ENCODE measurements at places on chromosomes 5 and 9.

DNA sequence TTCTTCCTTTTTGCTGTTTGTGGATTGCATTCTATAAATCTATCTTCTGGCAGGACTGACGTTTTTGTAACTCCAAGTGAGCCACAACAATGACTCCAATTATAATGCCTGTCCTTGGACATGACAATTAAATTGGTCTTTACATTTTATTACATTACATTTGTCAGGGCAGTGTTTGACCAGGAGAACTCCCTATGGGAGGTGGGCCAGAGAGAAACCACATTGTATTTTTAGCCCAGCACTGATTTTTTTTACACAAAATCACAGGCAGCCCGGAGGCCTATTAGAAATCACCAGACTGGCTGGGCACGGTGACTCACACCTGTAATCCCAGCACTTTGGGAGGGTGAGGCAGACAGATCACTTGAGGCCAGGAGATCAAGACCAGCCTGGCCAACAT lies 99.1 kb upstream of the SMC5 start:
- DNase-seq: no peak

- no peak for DNase-seq
Measured at GRCh38 chr5:40675396-40676133, 4.2 kb upstream of the PTGER4 start.

GRCh38 chr5:53827211-53827651 lies 266.8 kb downstream of the NDUFS4 start:
- no peak for DNase-seq

DNA sequence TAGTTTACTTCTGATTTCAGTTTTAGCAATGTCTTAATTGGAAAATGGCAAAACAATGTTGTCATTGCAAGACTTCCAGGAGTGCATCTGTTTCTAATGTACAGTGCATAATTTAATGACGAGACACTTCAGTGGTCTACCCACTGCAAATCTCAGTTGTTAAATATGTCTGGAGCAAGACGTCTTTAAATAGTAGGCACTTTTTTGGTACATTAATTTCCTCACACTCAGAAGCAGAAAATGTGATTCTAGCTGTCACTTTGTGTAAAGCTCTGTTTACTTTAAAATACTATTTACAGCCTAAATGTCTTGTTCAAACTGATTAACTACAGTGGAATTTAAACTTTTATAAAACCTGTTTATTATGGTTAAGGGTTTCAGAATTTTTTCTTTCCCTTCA lies 815.5 kb downstream of the TLE1 start:
- no peak for DNase-seq

GRCh38 chr9:115306865-115307264 lies 188.9 kb upstream of the TNC start:
- no peak for DNase-seq

DNA sequence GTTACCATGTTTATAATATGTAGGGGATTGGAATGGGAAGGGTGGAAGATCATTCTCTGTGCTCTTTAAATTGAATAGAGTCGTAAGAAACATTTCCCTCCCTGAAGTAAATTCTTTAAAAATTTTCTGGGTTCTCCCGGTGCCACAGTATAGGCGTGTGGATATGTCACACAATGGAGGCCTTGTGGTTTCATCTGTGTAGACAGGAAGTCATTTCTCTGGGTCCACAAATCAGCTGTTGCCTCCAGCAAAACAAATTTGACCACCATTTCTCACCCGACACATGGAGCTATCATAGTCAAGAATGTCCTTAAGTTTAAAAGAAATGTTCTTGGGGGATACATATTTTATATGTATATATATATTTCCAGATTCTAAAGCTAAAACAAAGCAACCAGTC lies 17.4 kb downstream of the CEP78 start:
- DNase-seq: no peak

DNA sequence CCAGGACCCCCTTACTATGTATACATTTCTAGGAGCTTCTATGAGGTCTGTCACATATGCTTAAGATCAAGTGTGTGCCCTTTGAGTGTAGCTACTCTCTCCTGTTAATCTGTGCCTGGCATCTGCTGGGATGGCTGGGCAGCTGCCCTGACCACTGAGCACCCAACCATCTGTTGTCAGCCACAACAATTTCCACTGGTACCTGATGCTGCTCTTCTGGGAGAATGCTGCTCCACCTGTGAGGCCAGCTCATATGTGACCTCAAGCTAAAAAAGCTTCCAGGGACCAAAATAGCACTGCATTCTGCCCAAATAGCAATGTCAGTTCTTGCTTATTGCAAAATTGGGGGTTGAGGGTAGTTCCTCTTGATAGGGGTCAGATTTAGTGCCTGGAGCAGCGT lies 595.6 kb downstream of the RAB3C start:
- DNase-seq: no peak

DNA sequence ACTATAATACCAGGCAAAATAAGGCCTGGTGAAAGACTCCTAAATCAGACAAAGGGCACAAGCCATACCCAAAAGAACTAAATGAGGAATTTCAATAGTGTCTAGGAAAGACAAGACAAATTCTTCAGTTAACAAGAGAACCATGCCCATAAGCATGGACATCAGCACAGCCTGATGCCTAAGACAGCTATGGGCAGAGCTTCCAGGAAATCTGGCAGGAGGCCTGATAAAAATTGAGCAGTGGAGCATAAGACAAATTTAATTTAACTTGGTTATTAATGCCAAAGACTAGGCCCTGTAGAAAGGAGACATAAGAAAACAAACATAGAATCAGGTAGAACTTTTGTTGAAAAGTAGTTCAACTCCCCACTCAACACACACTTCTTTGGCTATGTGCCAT lies 17.3 kb downstream of the KLHL3 start:
- DNase-seq: no peak

GRCh38 chr5:107265193-107265592 lies 405.5 kb downstream of the EFNA5 start:
- DNase-seq: no peak

DNA sequence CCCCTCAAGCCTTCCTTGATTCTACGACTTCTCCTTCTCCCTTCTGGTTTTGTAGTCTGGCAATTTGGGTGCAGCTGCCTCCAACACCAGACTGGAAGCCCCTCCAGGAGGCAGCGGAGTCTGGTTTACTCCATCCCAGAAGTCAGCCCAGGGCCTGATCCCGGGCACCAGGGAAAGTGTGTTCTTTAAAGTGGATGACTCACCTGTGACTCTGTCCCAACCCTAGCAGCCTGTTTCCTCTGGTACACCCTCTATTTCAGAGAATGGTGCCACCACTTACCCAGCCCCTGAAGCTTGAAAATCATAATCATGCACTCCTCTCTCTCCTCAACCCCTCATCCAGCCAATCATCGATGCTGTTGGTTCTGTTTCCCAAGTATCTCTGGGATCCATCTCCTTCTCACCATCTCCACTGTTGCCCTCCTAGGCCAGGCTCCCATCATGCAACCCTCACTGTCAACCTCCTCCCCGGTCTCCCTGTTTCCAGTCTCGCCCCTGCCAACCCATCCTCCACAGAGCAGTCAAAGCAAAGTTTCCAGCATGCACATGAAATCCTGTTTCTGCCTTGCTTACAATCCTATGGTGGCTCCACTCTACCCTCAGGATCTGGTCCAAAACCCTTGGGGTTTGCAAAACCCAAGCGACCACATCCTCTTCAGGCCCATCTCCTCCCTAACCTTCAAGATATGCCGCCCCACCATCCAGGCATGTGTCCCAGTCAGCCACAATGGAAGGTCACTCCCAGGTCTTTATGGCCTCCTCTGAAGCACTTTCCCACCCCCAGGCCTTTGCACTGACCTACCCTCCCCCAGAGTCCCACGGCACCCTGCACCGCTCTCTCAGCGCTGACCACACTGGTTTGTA lies 10.5 kb downstream of the LHX6 start:
- DNase-seq: no peak

DNA sequence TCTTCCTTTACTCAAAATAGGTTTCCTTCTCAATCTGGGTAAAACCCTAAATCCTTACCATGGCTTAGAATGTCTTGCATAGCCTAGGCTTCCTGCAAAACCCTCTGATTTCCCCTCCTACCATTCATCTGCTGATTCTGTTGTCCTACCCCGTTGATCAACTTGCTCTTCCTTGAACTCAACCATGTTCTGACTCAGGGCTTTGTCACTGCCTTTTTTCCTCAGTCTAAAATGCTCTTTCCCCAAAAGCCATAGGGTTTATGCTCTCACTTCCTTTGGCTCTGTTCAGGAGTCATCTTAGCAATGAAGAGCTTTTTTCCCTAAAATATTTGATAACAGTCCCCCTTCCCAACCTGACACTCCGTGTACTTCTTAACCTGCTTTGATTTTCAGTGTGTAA lies 79.4 kb upstream of the IZUMO3 start:
- DNase-seq: no peak

DNA sequence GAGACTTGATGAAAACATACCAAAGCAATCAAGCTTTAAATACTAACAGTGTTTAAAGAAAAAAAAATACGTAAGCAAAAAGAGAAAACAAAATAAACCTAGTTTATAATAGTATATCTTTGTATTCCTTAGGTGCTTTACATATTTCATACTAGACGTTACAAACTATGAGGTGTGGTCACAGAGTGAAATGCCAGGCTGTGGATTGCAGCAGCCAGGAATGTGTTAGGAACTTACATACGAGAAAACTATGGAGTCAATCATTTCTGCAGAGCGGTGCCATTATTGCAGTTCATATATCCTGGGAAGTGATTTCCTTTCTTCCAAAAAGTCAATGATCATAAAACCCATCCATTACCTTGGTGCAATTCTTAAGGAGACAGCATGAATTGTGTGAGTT lies 443.6 kb upstream of the GRAMD2B start:
- no peak for DNase-seq

DNA sequence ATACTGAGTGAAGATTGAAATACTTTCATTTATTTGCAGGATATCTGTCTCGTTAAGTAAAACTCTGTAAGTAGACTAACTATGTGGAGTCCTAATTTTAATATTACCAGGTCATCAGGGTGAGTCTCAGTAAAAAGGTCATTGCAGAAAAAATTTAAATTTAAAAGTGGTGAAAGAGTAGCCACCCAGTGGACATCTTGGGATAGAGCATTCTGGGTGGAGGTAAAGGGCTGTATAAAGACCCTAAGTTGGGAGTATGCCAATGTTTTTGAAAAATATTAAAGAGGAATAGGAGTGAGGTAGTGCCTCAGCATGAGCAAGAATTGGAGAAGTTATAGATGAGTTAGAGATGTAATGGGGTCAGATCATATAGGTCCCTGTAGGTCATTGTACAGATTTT lies 145.5 kb downstream of the HMHB1 start:
- DNase-seq: no peak

GRCh38 chr9:23615569-23615968 lies 210.5 kb downstream of the ELAVL2 start:
- no peak for DNase-seq

DNA sequence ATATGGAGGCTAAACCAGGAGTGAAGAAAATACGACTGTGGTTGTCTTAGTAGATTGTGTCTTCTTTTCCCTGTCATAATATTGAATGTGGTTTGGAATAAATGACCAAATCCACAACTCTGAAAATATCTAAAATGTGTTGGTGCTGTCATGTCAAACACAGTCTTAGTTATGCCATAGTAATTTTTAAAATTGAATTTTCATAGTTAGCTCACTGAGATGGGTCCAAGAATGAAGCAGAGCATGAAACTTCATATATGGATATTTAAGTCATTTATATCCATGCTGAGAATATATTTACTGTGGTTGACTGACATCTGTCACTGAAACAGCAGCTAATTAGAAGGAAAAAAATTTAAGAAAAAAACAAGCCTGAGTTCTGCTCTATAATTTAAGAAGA lies 260.4 kb upstream of the ATP10B start:
- no peak for DNase-seq

GRCh38 chr9:3689555-3689954 lies 163.8 kb upstream of the RFX3 start:
- no peak for DNase-seq

- no peak for DNase-seq
Measured at GRCh38 chr9:32554107-32554506, 1.7 kb upstream of the TOPORS start.

DNA sequence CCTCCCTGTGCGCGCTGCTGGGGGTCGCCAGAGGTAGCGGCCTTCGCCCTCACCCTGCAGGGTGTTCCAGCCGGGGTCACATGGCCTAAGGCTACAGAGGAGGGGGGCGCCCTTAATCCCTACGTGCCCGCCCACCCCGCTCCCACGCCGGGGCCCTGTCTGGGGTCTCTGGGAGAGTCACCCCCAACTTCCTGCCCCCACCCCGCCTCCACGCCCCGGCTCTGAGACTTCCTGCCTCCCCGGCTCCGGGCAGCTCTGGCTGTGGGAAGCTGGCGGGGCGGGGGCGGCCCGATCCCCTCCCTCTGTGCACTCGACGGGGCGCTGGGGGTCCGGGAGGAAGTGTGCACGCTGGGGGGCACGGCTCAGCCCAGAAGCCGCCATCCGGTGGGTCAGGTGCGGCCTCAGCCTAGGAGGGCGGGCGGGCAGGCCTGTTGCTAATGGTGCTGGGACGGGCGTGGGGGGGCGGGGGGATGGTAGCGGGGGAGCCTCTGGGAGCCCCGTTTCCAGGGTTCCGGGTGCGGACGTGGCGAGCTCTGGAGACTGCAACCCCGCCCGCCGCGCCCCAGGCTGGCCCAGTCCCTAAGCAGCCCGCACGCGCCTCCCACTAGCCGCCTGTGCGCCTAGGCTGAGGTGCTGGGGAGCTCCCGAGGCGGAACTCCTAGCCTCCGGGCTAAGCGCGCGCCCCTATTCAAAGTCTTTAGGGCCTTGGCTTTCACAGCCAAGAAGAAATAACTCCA lies 61.6 kb downstream of the CXXC5 start:
- no peak for DNase-seq

DNA sequence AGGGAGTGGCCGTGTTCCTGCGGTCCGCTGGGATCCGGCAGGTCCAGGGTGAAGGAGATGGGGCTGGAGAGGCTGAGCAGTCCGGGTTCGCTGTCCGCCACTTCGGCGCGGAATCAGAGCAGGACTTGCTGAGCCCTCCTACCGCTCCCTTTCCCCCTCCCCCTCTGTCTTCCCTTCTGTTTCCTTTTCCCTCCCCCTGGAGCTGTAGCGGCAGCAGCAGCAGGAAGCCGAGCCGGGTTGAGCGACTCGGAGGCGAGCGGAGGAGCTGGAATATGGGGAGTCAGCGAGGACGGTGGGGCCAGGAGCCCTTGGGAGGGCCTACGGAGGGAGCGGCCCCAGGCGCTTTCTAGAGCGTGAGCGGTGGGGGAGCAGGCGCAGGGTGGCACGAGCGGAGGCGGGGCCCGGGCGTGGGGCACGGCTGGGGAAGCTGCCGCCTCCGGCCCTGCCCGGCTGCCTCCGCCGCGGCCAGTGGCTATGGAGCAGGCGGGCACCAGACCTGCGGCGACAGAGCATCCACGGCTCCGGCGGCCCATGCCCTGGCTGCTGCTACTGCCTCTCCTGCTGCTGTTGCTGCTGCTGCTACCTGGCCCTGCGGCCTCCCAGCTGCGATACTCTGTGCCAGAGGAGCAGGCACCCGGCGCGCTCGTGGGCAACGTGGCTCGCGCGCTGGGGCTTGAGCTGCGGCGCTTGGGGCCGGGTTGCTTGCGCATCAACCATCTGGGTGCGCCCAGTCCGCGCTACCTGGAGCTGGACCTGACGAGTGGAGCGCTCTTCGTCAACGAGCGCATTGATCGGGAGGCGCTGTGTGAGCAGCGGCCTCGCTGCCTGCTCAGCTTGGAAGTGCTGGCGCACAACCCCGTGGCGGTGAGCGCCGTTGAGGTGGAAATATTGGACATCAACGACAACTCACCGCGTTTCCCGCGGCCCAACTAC lies at the start of gene PCDHAC2:
Gene PCDHAC2 (plus strand): TSS at position 184 of the 933 bp plus-strand sequence. CDS start 291 bp downstream, at position 475.
- no peak for DNase-seq

- no peak for DNase-seq
Measured at GRCh38 chr9:4170231-4170630, 129.6 kb downstream of the GLIS3 start.

- DNase-seq: no peak
Measured at GRCh38 chr9:84570482-84571154, 98.9 kb upstream of the NTRK2 start.

GRCh38 chr9:136572003-136572827 lies 26.4 kb upstream of the NOTCH1 start:
- no peak for DNase-seq

Data from stimulated activated CD8-positive, alpha-beta memory T cell treated with anti-CD3 and anti-CD28 coated beads, Interleukin-7, amount 100 ng/mL, for 1 hour (primary cell).